A549 treated with dexamethasone at 1 μM for 4 hours (cell line): ENCODE measurements at places on chromosomes 2 and 18. TPM values are rescaled to one million over a fixed set of nuclear protein-coding genes. Genes with fewer than 3 reads are reported as not detected.

Gene COX5B
- 254 to 291 TPM (median 280 TPM) in 5 replicates for total RNA-seq

Gene PLA2R1
- total RNA-seq, result 1.7 to 2.7 TPM (median 2.2 TPM) in 5 replicates

Gene EFR3B
- total RNA-seq, result 7.9 to 11.1 TPM (median 10.0 TPM) in 5 replicates

Gene CCDC150
- total RNA-seq, result 3.0 to 4.9 TPM (median 4.5 TPM) in 5 replicates

Gene NETO1
- 0.04 TPM in 1 of 5 replicates, not detected in the others for total RNA-seq

Gene IL36RN
- total RNA-seq, result 0.03 to 0.12 TPM in 2 of 5 replicates, not detected in the others

Gene SULT1C4
- total RNA-seq, result not detected in 5 replicates

Gene NCKAP1
- total RNA-seq, result 83.6 to 114 TPM (median 110 TPM) in 5 replicates

Gene MYL1
- total RNA-seq, result not detected in 5 replicates

Gene SERPINB12
- total RNA-seq, result not detected in 5 replicates

Gene TTR
- total RNA-seq, result 0.11 to 0.13 TPM in 2 of 5 replicates, not detected in the others

Gene BUB1
- 35.9 to 45.1 TPM (median 38.9 TPM) in 5 replicates for total RNA-seq

Gene ZEB2
- 6.1 to 11.3 TPM (median 9.8 TPM) in 5 replicates for total RNA-seq

Gene DES
- total RNA-seq, result 0.38 to 0.47 TPM (median 0.45 TPM) in 5 replicates

Gene RFX8
- not detected in 5 replicates for total RNA-seq

Gene AQP12A
- total RNA-seq, result not detected in 5 replicates

Gene NRBP1
- 119 to 140 TPM (median 133 TPM) in 5 replicates for total RNA-seq

Gene KCNJ3
- not detected in 5 replicates for total RNA-seq

Gene HOXD8
- total RNA-seq, result 5.0 to 5.4 TPM (median 5.3 TPM) in 5 replicates

Gene SKOR2
- total RNA-seq, result not detected in 5 replicates

Gene MALL
- total RNA-seq, result 154 to 172 TPM (median 164 TPM) in 5 replicates

Gene GPR55
- total RNA-seq, result 0.02 TPM in 1 of 5 replicates, not detected in the others

Gene ANKRD53
- total RNA-seq, result 0.11 to 0.28 TPM (median 0.20 TPM) in 4 of 5 replicates, not detected in the other

Gene PGAP1
- total RNA-seq, result 1.5 to 3.1 TPM (median 2.4 TPM) in 5 replicates

Gene CASP10
- total RNA-seq, result 1.4 to 2.1 TPM (median 1.9 TPM) in 5 replicates

Gene SCN7A
- not detected in 5 replicates for total RNA-seq

Gene SPEG
- total RNA-seq, result 7.0 to 12.6 TPM (median 9.4 TPM) in 5 replicates

Gene LBX2
- total RNA-seq, result 2.7 to 3.7 TPM (median 3.0 TPM) in 5 replicates

Gene ADRA2B
- 0.08 to 0.14 TPM (median 0.11 TPM) in 5 replicates for total RNA-seq
